ENCODE measurements at places on chromosomes 4 and X. TPM values are rescaled to one million over a fixed set of nuclear protein-coding genes. Genes with fewer than 3 reads are reported as not detected.

SRPK3 gene
- not detected for total RNA-seq

AR gene
- total RNA-seq, result 4.7 TPM

MAGEA1 gene
- not detected for total RNA-seq

COL4A6 gene
- total RNA-seq, result not detected

RIPPLY1 gene
- total RNA-seq, result not detected

LUZP4 gene
- not detected for total RNA-seq

NEIL3 gene
- total RNA-seq, result 7.4 TPM

OTOP1 gene
- total RNA-seq, result not detected

SRPX gene
- total RNA-seq, result 93.1 TPM

RNF128 gene
- 0.72 TPM for total RNA-seq

CLGN gene
- total RNA-seq, result 0.72 TPM

SLITRK2 gene
- total RNA-seq, result not detected

CCKAR gene
- total RNA-seq, result 2.5 TPM

HSFX4 gene
- not detected for total RNA-seq

PALLD gene
- 254 TPM for total RNA-seq

EDA gene
- total RNA-seq, result 0.59 TPM

RAB40AL gene
- total RNA-seq, result 0.88 TPM

LEF1 gene
- 7.7 TPM for total RNA-seq

PSAPL1 gene
- not detected for total RNA-seq

DNAAF6 gene
- total RNA-seq, result not detected

BANK1 gene
- 1.8 TPM for total RNA-seq

LINC00632 gene
- 9.4 TPM for total RNA-seq

C4orf36 gene
- total RNA-seq, result 0.72 TPM

OTUD6A gene
- total RNA-seq, result not detected

GDPD2 gene
- total RNA-seq, result not detected

GAGE12J gene
- total RNA-seq, result not detected

RAI2 gene
- total RNA-seq, result under 0.01 TPM

ANK2 gene
- 68.4 TPM for total RNA-seq

PABPC1L2B gene
- total RNA-seq, result not detected

EGFL6 gene
- total RNA-seq, result 0.29 TPM

HPGDS gene
- not detected for total RNA-seq

GCNA gene
- 4.3 TPM for total RNA-seq

HGFAC gene
- not detected for total RNA-seq

EREG gene
- 1.1 TPM for total RNA-seq

LRRC66 gene
- total RNA-seq, result 0.36 TPM

SNCA gene
- 0.29 TPM for total RNA-seq

LRP2BP gene
- total RNA-seq, result 1.4 TPM

GJB1 gene
- not detected for total RNA-seq

TMPRSS11B gene
- not detected for total RNA-seq

IBSP gene
- 15.6 TPM for total RNA-seq

DGKK gene
- total RNA-seq, result not detected

GABRB1 gene
- not detected for total RNA-seq

NPY5R gene
- total RNA-seq, result not detected

PRSS12 gene
- 8.5 TPM for total RNA-seq

MND1 gene
- total RNA-seq, result 2.7 TPM
